ENCODE measurements at places on chromosomes 7 and 10.
A peak's percentile ranks its signal among the peaks of the same experiment; 100 is the strongest.

GRCh38 chr7:84336303-84336702 is 141.7 kb upstream of the SEMA3A start:
- peak; percentile 11 for DNase-seq

DNA sequence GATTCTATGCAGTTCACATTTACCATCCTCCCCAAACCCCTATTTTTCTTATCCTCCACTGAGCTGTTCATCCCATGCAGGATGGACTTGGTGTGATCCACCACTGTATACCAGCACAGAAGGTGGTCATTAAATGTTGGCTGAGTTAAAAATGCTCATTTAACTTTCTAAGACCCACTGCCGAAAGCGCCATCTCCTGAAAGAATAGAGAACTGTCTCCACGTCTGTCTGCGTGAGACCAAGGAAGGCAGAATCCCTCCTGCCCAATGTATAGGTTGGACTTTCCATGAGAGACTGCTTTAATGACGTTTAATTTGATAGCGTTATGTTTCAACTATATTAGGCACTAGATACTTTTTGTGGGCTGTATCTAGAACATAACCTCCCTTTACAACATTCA is 124.3 kb downstream of the GPAM start:
- no peak for DNase-seq

GRCh38 chr10:106000721-106001120 is 1163.8 kb downstream of the SORCS1 start:
- DNase-seq, result no peak

DNA sequence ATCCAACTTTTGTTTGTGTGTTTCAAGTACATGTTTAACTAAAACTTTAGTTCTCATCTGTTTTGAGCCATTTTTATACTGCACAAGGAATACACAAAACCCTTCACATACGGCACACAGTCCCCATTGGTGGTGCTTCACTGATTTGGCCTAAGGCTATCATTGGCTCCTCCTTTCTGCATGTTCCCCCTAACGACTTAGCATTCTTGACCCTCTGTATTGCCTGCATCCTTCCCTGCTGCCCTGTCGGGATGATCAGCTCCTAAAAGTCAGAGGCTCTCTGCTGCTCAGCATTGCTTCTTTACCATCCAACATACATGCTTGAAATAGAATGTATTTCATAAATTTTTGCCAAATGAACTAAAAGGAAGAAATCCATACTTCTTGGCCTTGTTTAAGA is 111.4 kb upstream of the ABCB5 start:
- no peak for DNase-seq

- no peak for DNase-seq
Observed at GRCh38 chr10:9508606-9509005, 1454.1 kb downstream of the GATA3 start.

- DNase-seq, result no peak
Observed at GRCh38 chr10:49023752-49024151, 84.1 kb upstream of the LRRC18 start.

- DNase-seq, result no peak
Observed at GRCh38 chr10:116781370-116781884, 39.1 kb upstream of the HSPA12A start.
